H9 (cell line): ENCODE measurements at places on chromosomes 12 and 14.

GRCh38 chr12:93663006-93663728, 14.0 kb upstream of the CRADD start:
- DNase-seq = no peak

- DNase-seq = no peak
These were observed 21.2 kb downstream of the DGLUCY start for GRCh38 chr14:91135039-91135438.

DNA sequence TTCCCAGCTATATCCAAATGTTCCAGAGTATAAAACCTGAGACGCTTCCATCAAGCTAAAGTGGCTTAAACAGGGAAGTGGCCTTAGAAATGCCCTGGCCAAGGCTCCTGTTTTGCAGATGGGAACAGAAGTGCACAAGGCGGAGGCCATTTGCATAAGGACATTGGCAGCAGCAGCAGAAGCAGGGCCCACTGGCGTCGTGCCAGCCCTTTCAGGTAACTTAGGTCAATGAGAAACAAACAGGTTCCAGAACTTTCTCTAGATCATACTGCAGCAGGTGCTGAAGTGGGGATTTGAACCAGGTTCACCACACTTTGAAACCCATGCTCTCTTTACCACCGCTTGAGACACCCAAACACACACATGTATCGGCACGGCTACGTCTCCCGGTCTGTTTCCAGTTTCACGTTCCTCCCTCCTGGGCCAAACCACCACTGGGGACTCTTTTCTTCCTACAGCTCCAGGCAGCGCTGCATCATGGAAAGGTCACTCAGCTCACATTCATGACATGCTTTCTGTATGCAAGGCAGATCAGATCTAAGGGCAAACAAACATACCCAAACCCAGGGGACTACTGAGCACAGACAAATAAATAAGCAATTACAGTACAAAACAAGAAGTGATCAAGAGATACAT, 46.0 kb upstream of the PLEKHG6 start:
- no peak for DNase-seq

- DNase-seq = no peak
These were observed 75.9 kb upstream of the ZDHHC17 start for GRCh38 chr12:76687981-76688380.

GRCh38 chr14:49640540-49641417, 5.7 kb upstream of the DNAAF2 start:
- DNase-seq = no peak

GRCh38 chr14:105944632-105945610, 418.5 kb downstream of the TMEM121 start:
- DNase-seq = no peak

- DNase-seq = no peak
These were observed 22.7 kb downstream of the YY1 start for GRCh38 chr14:100261621-100262020.

DNA sequence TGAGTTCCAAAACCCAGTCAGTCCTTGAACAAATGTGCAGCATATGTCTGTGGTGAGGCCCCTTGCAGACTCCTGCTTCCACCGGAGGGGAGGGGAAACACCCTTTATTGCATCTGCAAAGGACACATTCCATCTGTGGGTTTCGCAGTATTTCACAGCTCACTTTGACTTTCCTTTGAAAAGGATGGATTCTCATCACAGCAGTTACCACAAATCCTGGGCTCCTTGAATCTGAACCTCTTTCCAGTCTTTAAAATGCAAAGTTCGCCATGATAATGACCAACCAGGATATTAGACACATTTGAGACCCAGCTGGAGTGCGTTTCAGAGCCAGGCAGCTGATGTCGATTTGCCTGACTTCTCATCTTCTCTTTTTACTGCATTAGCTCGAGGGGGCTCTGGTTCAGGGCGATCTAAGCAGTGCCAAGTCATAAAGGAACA, 242.4 kb downstream of the SLC15A4 start:
- no peak for DNase-seq

DNA sequence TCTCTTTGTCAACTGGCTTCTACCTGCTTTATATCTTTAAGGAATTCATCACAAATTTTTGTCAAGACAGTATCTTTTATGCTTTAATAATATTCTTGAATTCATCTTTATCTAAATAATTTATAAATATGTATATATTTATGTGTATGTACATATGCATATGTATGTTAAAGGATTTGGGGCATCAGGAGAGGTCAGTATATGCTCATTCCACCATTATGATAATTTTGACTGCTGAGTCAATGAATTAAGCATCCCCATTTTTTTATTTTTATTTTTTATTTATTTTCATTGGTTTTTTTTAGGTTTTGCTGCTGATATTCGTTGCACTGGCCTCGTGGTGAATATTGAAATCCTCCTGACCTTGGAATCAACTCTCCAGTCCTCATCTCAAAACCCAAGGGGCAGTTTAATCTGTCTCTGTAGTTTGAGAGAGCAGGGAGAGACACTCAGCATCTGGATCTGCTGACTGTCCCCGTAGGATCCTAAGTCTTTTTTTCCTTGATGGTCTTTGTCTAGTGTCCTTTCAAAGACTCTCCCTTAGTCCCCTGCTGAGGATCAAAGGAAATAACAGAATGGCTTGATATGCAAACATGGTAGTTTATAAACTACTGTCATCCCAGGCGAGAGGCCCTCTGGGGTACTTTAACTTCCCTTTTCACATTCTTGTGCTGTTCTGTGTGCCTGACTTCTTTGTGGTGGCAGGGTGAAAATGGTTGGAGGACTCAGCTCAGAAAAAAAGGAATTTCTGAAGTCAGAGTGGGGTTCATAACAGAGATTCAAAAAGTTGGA, 218.7 kb downstream of the DIO2 start:
- peak; percentile 38 for DNase-seq

DNA sequence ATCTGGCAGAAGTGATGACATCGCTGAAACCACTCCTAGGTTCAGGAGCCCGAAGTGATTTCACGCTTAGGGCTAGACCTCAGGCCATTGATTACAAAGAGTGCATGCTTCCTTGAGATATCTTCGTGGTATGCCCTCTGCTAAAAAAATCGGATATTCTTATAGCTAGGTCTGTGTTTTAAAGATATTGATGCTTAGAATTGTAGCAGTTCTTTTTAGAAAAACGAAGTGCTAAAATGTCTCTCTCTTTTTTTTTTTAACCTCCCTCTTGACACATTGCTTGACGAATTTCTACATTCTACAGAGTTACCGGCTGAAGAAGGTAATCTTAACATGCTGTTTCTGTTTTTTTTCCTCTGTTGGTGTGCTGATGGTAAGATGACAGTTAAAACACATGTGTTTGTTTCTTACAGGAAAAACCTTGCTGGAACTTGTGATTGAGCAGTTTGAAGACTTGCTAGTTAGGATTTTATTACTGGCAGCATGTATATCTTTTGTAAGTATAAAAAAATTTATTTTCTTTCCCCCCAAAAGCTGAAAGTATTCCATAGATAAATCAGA, 1.3 kb downstream of the ATP2A2 start:
- DNase-seq = no peak

GRCh38 chr14:99350751-99351150, 78.8 kb upstream of the BCL11B start:
- DNase-seq = no peak

GRCh38 chr14:104897330-104898194, 27.1 kb upstream of the PLD4 start:
- DNase-seq = peak; percentile 24

- DNase-seq = no peak
These were observed 34.4 kb upstream of the EPS8 start for GRCh38 chr12:15823360-15824128.

DNA sequence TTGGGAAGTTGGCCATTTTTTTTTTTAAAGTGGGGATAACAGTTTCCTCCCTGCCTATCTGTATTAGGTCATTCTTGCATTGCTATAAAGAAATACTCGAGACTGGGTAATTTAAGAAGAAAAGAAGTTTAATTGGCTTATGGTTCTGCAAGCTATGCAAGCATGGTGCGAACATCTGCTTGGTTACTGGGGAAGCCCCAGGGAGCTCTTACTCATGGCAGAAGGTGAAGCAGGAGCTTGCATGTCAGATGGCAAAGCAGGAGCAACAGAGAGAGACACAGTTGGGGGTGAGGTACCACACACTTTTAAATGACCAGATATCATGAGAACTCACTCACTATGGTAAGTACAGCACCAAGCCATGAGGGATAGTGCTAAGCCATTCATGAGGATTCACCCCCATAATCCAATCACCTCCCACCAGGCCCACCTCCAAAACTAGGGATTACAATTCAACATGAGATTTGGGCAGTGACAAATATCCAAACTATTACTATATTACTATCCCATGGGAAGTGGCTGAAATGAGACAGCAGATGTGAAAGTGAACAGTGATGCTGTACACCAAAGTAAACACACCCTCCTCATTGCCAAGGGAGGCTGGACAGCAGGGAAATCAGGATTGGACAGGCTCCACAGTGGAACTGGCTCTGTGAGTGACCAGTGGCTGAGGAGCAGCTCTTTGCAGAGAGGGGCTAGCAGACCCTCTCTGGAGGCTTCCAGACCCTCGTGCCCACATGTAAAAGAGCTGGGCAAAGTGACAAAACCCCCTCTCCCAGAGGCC, 40.5 kb downstream of the CRACR2A start:
- DNase-seq = no peak

- no peak for DNase-seq
These were observed 150.9 kb downstream of the TTLL5 start for GRCh38 chr14:75811872-75812499.

GRCh38 chr12:103808239-103808880, 32.7 kb downstream of the NT5DC3 start:
- DNase-seq = no peak

GRCh38 chr14:26216786-26217185, 381.0 kb downstream of the NOVA1 start:
- no peak for DNase-seq

DNA sequence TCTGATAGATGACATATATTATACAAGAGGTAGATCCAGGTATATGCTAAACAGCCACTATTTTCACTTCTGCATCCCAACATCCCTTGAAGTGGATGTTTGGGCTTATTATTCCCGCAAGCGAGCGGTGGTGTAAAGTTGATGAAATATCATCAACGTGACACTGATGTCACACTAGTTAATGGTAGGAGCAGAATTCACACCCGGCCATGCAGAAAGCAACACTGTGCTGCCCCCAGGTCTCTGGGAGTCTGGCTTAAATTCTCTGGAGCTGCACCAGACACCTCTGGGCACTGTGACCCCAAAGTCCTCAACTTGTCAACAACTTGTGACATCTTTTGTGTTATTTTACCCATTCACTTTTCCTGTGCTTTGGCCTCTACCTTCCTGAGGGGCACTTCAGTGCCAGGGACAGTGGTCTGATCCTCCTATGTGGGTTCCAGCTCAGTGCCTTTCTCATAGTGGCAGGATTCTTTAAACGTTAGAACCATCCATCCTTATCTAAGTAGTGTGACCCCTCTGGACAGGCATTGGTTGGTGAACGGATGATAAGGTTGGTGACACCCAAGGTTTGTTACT, 952 bp downstream of the DRAM1 start:
- DNase-seq = no peak

DNA sequence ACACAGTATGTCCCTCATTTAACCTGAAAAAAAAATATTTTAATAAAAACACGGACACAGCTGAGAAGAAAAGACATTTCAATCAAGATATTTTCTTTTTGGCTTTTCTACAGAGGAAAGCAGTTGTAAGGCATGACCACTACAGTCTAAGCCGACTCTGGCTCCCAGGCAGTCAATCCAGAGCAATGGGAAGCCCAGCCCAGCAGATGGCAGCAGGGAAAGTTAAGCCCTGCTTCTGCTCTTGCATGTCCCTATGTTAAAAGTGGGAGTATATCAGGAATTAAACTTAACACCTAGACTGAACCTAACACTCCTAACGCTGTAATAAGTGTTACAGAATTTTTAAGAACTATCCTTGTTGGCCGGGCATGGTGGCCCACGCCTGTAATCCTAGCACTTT, 19.5 kb upstream of the HAL start:
- peak; percentile 55 for DNase-seq

GRCh38 chr14:102472791-102473150, 36.8 kb downstream of the ANKRD9 start:
- DNase-seq = no peak

DNA sequence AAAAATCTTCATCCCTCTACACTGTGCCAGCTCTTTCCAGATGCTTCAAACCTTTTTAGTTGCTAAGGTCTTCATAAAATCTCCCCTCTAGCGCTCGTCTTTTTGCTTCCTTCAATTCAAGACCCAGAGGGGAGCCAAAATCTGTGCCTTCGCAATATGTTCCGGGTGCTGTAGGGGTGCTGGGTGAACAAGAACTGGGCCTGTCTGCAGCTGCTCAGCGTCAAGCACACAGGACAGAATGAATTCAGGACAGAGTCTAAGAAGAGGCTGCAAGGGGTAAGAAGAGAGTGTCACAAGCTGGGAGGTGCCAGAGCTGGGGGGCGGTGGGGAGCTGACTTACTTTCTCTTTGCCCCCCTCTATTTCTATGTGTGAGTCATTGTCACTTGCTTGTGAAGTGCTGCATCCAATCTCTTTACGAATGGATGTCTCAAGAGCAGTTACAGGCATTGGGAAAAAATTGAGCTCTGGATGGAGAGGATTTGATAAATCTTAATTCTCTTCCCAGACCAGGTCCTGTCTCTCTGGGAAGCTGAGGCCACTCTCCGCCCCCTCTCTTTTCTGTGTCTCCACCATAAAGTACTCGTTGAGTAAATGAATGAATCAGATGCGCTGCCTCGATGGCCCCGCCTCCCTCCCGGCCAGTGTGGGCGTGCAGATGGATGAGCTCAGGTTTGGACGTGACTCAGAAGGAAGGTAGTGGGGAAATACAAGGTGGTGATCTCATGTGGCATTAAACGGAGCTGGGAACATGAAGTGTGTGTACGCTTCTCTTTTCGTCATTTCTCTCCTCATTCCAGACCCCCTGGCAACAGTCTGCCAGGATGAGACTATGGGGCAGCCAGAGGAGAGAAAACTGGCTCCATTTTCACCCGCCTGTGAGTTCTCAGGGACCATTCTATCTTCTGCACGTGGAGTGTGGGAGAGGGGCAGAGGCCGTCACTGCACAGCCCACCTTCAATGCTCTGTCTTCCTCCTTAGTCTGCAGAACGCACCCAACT, 91.3 kb downstream of the TSPAN9 start:
- no peak for DNase-seq

DNA sequence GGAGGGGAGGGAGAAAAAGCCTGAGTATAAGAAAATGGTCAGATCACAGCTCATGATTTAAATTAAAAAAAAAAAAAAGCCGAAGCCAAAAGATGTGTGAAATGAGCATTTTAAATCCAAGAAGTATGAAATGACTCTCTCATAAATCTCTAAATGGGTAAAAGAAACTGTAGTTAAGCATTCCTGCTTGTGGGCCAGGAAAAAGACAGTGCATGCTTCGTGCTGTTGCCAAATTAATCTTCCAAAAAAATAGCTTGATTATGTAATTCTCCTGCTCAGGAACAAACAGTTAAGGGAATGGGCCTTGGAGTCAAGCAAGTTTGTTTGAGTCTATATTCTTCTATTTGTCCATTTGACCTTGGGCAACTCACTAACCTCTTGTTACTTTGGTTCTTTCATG, 325.4 kb upstream of the SEL1L start:
- no peak for DNase-seq

DNA sequence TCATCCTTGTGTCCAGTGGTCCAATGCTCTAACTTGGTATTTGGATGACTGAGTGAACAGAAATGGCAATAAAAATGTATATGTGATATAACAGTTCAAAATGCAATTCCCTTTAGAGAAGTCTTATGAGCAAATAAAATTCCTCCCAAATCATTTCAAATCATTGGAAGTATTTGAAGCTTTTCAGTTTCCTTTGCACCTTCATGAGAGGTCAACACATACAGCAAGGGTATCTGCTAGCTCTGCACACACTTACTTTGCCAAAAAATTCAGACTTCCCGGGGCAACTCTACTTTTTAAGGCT, 423.7 kb downstream of the ATP23 start:
- no peak for DNase-seq

GRCh38 chr14:101504096-101504948, 57.0 kb upstream of the DIO3 start:
- DNase-seq = peak; percentile 28

GRCh38 chr12:116977465-116978380, 67.0 kb downstream of the FBXW8 start:
- DNase-seq = no peak
